NCI-H2171 treated with DMSO at 0.1 percent for 48 hours (cell line): ENCODE measurements at places on chromosomes 7 and 10.

- DNase-seq: no peak
Measured at GRCh38 chr7:51543801-51544553, 227.4 kb upstream of the COBL start.

GRCh38 chr10:9792181-9792580 lies 1225.5 kb upstream of the CELF2 start:
- DNase-seq: no peak

GRCh38 chr7:107972075-107972482 lies 30.9 kb downstream of the LAMB1 start:
- DNase-seq: no peak

DNA sequence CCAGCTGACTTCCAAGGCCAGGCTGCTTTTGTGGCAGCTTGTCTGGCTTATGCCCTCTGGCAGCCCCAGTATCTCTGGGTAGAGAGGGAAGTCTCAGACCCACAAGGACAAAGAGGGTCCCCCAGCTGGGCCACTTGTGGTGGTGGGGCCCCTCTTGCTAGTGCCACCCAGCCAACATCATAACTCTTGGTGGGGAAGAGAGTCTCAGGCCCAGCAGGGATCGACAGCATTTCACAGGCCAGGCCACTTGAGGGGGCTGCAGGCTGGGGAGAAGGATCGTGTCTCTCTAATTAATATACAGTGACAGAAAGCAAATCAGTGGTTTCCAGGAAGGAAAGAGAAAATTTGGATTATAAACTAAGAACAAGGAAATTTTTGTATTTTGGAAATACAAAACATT lies 76.0 kb downstream of the TYW1B start:
- DNase-seq: no peak

DNA sequence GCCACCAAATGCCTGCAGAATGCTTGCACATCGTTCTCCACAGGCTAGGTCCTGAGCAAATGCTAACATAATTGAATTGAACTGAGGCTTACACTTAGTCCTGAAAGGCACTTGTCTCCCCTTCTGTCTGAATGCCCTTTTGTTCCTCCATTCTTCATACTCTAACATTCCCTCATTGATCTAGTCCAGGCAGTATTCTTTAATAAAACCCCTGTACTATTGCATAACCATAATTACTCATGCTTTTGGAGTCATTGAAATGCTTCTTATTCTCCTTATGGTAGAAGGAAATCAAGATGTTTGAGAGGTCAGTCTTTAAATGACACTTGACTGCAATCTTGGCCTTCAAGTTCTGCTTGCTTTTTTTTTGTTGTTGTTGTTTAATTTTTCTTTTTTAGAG lies 7.1 kb downstream of the PI4K2A start:
- DNase-seq: no peak

- no peak for DNase-seq
Measured at GRCh38 chr7:70787286-70787685, 344.7 kb upstream of the GALNT17 start.

DNA sequence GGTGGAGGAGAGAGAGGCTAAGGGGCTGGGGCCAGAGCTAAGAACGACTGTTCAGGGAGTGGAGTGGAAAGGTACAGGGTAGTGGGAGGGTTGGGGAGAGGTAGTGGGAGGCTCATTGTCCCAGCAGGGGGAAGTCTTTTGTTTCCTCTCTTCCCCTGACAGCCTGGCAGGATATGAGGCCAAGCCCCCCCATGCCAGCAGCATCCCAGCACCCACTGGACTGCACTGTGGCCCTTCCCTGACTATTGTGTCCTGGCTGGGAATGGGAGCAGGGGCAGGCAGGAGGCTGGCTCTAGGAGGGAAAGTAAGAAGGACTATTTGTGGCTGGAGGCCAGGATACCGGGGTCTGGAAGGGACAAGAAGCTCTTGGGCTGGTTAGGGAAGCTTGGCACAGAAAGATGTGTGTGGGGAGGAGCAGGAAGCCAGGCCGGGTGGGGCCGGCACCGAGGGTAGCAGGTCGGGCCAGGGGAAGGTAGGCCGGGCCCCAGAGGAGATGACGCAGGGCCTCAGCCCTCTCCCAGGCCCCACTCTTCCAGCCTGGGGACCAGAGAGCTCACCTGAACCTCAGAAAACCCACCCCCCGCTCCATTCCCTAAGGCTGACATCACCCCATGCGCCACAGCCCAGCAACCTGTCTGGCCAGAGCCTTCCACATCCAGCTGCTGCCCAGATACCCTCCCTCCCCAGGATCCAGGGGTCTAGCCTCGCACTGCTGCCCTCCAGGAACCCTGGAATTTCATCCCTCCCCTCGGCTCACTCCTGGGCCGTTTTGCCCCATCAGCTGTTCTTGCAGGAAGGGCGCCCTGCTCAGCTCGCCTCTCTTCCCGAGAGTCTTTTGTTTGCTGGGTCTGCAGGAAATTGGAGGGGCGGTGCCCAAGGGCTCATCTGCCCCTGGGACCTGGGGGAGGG lies 8.8 kb upstream of the EPHB4 start:
- DNase-seq: no peak

DNA sequence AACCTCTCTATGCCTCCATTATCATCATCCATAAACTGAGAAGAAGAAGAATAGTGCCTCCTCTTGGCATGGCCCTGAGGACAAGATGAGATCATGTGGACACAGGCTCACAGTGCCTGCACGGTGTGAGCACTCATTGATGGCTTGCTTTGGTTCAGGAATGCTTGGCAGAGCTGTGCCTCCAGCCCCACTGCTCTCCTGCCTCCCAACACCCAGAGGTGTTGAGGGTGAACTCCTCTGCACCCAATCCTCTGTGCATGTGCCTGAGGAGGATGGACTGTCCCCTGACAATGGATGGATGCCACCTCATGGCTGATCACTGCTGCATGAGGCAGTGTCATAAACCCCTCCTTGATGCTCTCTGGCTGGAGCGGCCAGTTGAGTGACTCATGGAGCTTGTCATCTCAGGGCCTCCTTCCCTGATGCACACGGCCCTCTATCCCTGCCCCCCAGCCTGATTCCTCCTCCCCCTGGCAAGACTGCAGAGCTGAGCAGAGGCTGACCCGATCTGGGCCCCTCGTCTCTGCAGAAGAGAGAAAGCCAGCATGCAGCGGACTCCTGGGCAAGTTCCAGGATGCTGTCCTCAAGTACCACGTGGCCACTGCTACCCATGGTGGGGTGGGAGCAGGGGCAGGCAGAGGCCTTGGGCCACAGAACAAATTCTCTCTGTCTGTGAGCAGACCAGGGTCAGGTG lies 136.3 kb downstream of the KCNMA1 start:
- no peak for DNase-seq

- no peak for DNase-seq
Measured at GRCh38 chr7:92976931-92977330, 140.6 kb upstream of the CDK6 start.

DNA sequence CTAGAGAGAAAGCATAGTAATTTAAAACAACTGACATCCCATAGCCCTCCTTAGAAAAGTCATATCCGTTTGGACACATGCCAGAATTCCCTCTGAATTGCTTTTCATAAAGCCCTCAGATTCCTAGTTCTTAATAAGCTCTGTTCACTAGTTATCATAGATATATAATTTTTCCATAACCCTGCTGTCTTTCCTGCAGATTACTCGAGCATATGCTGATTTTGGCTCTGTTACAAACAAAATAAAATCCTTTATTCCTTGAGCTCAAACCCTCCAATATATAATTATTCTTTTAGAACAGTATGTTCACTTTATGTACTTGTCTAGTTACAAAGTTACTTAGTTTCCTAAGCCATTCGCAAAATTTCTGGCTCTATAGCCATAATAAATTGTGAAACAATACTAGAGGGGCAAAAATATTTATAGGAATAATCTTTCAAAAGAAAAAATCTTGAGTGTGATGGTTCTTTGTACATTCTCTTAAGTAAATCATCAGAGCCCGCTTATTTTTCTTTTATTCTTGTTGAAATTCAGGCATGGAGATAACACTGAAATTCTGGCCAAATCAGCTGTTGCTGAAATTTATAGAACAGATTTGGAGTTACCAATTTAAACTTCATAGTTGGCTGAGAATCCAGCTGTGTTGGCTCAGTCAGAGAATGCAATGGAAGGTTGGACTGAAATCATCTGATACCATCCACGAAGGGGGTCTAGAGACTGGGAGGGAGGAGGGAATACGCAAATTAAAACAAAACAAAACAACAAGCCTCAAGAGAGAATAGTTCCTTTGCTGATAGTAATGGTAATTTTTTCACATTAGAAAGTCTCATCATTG lies 146.1 kb upstream of the TMEM196 start:
- DNase-seq: no peak

DNA sequence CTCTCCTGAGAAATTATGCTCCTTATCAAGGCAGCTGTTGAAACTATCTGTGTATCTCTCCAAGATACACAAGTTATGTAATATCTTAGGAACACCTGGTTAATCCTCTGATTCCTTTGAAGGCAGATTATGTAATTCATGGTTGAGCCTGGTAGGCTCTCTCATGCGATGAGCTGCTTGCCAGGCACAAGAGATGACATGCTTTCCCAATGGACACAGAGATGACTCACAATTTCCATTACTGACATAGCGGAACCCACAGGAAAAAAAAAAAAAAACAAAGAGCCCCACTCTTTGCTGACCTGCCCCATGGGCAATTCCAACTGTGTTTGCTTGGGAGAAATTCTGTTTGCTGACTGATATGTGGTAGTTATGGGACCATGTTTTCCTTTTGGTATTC lies 736.4 kb upstream of the PHF14 start:
- DNase-seq: peak; percentile 31

DNA sequence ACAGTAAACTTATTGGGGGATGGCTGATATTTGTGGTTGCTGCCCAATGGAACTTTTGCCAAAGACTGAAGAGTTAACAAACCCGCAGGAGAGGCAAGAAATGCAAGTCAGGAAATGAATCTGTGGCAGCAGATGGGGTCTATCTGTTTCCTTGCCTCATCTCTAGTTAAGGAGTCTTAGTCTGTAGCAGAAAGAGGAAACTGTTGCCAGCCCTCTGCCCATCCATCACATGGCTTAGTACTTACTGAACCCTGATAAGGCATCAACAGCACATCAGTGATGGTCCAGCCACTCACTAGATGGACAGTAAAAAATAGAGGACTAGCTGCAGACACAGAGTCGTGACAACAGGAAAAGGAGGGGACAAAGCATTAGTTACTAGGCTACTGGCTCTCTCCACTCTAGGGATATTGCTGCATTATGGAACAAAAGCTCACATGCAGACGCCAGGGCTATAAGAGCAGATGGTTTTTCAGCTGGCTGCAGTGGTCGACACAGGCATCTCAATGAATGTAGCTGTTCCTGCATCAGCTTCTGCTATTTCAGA lies 614.7 kb downstream of the PARD3 start:
- peak; percentile 68 for DNase-seq

DNA sequence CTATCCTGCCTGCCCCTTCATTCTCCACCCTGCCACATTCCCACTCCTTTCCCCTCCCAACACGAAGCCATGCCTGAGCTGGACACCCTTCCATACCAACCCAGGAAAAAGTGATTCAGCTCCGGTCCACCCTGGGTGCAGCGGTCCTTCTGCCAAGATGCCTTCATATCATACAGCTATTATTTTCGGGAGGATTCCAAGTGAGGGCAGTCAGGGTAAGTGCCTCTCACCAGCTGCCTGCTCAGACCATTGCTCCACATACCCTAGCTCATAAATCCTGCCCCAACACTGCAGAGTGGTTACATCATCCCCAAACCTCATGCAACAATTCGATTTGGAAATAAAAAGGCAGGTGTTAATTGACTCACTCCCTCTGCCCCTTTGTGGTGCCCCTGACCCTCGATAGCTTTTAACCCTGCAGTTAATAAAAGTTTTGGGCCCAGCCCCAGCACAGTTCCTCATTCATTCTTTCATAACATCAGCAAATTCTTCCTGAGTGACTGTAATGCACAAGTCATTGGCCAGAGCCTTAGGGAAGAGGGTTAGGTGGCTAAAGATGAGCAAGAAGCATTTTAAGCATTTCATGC lies 42.6 kb downstream of the ZNF503 start:
- DNase-seq: no peak

DNA sequence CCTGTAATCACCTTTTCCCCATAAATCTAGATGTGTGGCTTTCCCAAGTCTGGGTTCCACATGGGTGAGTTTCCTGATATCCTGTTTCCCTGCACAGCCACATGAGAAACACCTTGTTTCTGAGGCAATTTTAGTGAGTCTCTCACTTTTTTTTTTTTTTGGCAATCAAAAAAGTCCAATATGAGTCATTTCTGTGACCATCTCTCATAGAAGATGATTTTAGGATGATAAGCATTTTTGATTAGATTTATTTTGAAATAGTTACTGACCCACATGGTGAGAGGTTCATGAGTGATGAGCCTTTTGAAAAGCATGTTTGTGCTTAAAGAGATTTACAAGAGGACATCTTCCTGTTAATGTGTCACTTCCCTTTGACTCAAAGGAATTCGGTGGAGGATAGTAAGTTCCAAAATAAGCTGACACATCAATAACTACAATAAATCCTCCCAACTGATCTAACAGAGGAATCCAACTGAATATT lies 464.0 kb downstream of the INHBA start:
- DNase-seq: peak; percentile 46

DNA sequence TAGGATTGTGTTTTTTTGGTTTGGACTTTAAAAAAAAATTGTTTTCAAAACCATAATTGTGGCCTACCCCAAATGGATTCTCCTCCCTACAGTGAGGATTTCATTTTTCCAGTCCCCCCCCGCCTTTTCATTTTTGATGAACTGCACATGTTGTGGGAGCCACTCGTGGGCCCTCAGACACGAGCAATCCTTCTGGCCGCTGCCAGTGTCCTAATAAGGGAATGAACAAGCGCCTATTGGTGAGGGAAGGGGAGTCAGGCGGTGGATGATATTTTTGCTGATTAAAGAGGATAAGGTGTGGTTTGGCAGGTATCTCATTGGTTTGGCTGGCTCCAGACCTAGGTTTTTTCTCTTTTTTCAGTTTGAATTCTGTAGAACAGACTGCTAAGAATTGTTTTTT lies 78.7 kb upstream of the AGBL3 start:
- DNase-seq: no peak

- DNase-seq: no peak
Measured at GRCh38 chr7:126370038-126370668, 882.6 kb downstream of the GRM8 start.

- DNase-seq: no peak
Measured at GRCh38 chr7:145313551-145313950, 477.7 kb upstream of the TPK1 start.

DNA sequence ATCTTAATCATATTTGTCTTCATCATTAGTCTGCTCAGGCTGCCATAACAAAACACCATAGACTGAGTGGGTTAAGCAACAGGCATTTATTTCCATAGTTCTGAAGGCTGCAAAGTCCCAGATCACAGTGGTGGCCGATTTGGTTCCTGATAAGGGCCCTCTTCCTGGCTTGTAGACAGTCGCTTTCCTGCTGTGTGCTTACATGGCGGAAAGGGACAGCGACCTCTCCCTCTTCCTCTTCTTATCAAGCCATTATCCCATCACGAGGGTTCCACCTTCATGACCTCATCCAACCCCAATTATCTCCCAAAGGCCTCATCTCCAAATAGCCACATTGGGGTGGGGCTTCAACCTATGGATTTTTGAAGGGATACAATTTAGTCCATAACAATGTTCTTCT lies 84.0 kb downstream of the LYZL1 start:
- DNase-seq: no peak

DNA sequence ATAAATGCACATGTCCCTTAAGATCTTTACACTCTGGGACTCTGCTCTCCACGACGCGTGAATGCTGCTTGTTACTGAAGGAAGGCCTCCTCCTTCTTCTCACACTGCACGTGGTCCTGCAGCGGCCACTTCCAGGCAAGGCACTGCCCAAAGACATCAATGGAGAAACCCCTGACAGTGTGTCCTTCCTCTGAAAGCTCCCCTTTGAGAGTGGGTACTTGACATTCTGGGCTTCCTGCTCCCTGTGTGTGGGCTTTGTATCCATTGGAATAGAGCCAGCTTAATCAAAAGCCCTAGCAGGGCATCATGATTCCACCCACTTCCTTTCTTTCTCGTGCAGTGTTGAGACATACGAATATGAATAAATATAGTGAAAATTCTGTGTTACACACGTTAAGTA lies 69.7 kb upstream of the STK17A start:
- no peak for DNase-seq
